ENCODE measurements at places on chromosomes 5 and 9.

GRCh38 chr9:87383344-87384150 is 114.1 kb upstream of the DAPK1 start:
- DNase-seq, result no peak

DNA sequence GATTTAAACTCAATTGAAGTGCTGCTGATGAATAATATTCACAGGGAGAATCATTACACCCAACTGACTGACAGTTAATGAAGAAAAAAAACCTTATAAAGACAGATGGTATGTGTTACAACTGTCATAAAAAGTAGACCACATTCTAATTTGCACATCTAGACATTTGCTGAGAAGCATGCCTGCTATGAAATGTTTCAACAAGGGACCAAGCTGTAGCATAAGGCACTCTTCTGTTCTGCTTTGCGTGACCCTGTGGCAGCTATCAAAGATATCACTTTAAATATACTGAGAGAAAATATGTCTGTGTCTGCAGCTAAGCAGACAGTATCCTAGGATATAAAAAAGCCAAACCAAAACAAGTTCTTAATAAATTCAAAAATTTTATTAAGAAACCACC is 153.7 kb downstream of the TMEM232 start:
- DNase-seq, result no peak

DNA sequence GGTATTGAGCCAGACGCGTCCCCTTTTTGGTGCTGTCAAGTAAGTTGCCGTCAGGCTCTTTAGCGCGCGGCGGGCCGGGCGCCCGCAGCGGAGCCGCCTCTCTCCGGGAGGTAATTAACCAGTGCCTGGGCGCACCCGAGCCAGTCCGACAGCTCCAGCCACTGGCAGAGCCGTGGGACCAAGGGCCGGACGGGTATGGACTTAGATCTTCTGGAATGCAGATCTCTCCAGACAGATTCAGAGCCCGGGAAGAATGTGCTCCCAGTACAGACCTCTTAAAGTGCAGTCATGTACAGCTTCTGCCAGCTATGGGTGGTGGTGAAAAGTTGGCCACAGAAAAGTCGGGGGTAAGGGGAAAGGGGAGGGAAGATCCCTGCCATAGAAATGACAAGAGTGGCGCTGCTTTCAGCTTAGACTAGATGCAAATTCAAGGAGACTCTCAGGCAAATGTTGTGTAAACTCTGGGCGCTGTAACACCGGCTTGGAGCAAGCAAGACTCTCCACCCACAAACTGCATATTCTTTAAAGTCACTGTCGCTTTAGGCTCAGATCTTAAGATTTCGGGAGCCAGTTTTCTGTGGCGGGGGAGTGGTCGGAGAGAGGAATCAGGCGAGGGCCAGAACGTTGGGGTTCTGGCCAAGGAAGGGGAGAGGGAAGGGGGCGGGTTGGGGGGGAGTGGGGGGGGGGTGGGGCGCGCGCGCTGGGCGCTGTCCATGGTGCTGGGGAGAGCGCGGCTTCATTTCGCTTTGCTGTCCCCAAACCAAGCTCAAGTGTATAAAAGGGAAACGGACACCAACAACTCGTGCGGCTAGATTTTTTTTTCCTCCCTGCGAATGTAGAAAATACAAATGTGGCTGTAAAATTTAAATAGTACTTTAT is 29.2 kb downstream of the NR2F1 start:
- DNase-seq, result no peak

DNA sequence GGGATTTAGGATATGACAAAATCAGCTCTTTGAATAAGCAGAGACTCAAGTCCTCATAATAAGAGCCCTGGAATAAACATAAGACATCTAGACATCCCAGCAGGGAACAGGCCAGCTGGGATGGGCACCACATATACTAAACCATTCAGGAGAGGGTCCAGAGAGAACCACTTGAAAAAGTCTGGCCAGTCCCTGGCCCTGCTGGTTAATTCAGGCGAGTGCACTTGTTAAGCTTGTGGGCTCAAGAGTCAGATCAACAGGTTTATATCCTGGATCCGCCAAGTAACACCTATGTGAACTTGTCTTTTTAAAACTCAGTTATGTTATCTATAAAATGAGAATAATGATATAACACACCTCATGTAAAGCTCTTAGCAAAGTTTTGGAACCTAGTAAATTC is 63.3 kb downstream of the CAVIN4 start:
- DNase-seq, result no peak
